ENCODE measurements at places on chromosomes 5 and 9.

GRCh38 chr5:6704361-6704851, 8.8 kb upstream of the TENT4A start:
- no peaks in the 10 kb centered on the region for H3K4me1 ChIP-seq
- no peak for DNase-seq
- H3K27me3 ChIP-seq, result no peaks in the 10 kb centered on the region
- no peak overlapping the region for H3K4me3 ChIP-seq

- H3K27me3 ChIP-seq, result no peaks in the 10 kb centered on the region
- no peaks in the 10 kb centered on the region for H3K4me1 ChIP-seq
- no peak overlapping the region for H3K27ac ChIP-seq
- DNase-seq, result no peak
- H3K4me3 ChIP-seq, result no peak overlapping the region
Measured at GRCh38 chr5:170590566-170590965, 86.7 kb downstream of the KCNIP1 start.

DNA sequence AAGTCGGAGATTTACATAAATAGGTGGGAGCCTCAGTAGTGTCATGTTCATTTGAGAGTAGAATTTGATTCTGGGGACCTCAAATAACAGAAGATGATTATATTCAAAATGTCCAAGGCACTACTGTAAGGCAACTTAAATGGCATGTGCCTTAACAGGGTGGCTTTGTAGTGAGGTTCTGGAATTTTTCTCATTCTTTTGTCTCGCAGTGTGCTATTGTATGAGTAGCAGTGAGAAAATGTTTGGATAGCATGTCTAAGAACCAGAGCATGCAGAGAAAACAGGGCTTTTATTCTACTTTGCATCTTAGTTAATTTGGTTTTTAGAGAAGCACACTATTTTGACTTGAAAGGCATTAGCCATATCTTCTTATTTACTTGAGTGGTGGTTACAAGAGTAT, 25.0 kb downstream of the MAST4 start:
- no peak overlapping the region for H3K4me3 ChIP-seq
- H3K27me3 ChIP-seq, result no peaks in the 10 kb centered on the region
- no peak overlapping the region for H3K27ac ChIP-seq
- no peaks in the 10 kb centered on the region for H3K36me3 ChIP-seq
- H3K4me1 ChIP-seq, result no peaks in the 10 kb centered on the region

DNA sequence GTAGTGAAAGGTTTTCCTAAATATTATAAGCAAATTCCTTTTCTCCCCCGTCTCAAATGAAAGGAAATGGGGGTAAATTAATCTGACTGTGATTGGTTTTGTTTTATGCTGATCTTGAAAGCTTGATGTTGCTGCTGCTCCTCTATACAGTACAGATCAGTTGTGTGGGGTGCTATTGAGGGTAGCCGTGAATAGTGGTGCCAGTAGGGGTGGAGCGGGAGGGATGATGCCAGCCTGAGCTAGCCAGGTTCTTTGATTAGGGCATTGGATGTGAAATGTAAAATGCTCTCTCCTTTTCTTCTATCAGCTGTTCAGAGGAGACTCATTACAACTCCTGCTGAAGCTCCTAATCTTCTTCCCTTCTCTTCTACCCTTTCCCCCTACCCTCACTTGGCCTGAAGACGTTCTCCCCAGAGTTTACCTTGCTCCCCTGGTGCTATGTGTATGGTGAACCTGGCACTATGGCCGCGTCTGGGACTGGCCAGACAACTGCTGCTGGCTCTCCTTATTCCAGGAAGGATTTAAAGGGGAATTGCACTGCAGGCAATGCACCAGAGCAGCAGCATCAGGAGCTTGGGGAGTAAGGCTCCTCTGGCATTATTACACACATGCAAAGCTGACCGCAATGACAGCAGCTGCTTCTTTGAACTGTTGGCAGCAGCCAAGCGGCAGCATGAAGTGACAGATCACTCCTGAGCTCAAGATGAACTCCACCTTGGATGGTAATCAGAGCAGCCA, 566 bp downstream of the GPR21 start:
- H3K36me3 ChIP-seq, result peaks cover 10% of the 10 kb centered on the region
- no peaks in the 10 kb centered on the region for H3K4me1 ChIP-seq
- H3K27me3 ChIP-seq, result no peaks in the 10 kb centered on the region

DNA sequence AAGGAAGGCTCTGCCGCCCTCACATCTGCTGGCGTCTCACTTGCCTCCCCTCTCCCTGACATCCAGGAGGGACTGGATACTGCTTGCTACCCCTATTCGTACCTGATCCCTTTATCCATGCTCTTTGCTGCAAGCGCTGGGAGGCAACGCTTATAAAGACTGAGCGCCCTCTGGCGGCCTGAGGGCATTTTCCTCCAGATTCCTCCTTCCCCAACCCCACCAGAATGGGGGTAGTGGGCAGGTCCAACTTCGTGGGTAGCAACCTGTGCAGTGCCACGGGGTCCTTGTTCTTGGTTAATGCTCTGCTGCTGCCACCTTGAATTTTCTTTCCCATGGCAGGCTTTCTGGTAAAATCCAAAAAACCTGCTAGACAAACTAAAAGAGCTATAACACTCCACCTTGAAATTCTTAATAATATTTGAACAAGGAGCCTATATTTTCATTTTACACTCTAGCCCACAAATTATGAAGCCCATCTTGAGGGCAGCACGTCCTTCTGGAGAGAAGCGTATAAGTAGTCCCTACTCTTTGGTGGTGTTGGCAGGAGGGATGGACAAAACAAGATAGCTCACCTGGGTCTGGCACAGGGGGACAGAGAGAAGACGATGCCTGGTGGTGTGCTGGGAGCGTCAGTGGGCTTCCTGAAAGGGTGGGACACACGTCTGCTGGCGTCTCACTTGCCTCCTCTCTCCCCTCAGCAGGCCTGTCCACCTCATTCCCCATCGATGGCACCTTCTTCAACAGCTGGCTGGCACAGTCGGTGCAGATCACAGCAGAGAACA, 52.5 kb downstream of the JADE2 start:
- H3K36me3 ChIP-seq, result peaks cover 67% of the 10 kb centered on the region
- H3K27ac ChIP-seq, result no peak overlapping the region
- peaks cover 24% of the 10 kb centered on the region for H3K4me1 ChIP-seq

GRCh38 chr5:139863855-139864558, 68.4 kb downstream of the PSD2 start:
- no peak overlapping the region for H3K27ac ChIP-seq
- DNase-seq, result peak; percentile 70
- no peak overlapping the region for H3K4me3 ChIP-seq
- H3K4me1 ChIP-seq, result peaks cover 11% of the 10 kb centered on the region
- H3K27me3 ChIP-seq, result no peaks in the 10 kb centered on the region
- no peaks in the 10 kb centered on the region for H3K36me3 ChIP-seq

- no peak overlapping the region for H3K4me3 ChIP-seq
- H3K4me1 ChIP-seq, result no peaks in the 10 kb centered on the region
- H3K36me3 ChIP-seq, result no peaks in the 10 kb centered on the region
- no peak overlapping the region for H3K27ac ChIP-seq
Measured at GRCh38 chr9:636931-637591, 204.4 kb upstream of the DMRT1 start.

- no peak overlapping the region for H3K27ac ChIP-seq
- H3K4me3 ChIP-seq, result no peak overlapping the region
- no peaks in the 10 kb centered on the region for H3K36me3 ChIP-seq
- DNase-seq, result no peak
Measured at GRCh38 chr5:71887680-71888079, 168.6 kb downstream of the CARTPT start.

- H3K36me3 ChIP-seq, result no peaks in the 10 kb centered on the region
- H3K27me3 ChIP-seq, result no peaks in the 10 kb centered on the region
- no peaks in the 10 kb centered on the region for H3K4me1 ChIP-seq
- H3K27ac ChIP-seq, result peak overlapping the region; percentile 77
- H3K4me3 ChIP-seq, result no peak overlapping the region
Measured at GRCh38 chr5:36305571-36306326, 4.0 kb upstream of the RANBP3L start.

DNA sequence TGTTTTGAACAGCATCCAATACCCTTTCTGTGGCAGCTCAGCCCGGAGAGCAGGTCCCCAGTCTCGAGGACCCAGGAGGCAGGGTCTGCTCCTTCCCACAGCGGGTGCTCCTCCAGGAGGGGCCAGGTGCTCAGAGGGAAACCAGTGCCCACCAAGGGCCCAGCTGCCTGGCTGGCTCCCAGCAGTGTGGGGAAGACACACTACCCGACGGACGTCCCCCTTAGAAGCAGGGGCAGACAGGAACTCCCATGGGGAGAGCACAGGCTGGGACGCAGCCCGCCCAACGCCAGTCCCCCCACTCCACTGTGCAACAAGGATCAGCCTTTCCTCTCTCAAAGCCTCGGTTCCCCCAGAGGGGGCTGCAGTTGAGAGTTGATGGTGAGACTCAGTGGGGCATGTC, 57.6 kb downstream of the ADAMTS2 start:
- H3K4me3 ChIP-seq, result no peak overlapping the region
- H3K36me3 ChIP-seq, result no peaks in the 10 kb centered on the region
- H3K4me1 ChIP-seq, result peaks cover 5% of the 10 kb centered on the region
- H3K27me3 ChIP-seq, result no peaks in the 10 kb centered on the region

DNA sequence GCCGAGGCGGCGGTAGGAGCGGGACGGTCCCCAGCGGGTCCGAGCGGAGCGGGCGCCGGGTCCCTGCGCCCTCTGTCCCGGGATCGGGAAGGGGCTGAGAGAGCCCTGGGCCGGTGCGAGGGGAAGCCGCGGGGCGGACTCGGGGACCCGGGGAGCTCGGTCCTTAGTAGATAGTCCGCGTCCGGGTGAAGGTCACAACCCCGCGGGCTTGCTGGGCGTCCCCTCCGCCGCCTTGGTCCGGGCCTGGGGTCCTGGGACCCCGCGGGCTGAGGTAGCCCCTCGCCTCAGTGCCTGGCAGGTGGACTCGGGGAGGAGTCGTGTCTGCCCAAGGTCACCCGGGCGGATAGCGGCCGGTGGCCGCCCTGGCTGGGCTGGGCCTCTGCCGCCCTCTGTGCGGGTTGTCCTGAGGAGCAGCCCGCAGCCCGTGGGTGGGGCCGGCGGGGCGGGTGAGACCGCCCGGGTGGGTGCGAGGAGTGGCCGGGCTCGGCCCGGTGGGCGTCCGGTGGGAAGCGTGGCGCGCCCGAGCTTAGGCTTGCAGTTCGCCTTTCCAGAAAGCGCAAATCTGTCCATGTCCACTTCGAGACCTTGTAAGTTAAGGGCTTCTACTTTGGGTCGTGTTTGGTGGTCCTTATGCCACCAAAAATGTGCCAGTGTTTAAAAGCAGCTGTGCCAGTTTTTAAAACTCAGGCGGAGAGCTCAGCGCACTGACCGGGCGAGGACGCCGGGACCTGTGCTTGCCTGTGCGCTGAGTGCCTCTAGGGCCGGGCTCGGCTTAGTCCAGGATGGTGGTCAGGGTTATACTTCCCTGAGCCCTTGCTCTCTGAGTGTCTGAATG, 554 bp downstream of the SDHA start:
- H3K4me1 ChIP-seq, result no peaks in the 10 kb centered on the region
- H3K36me3 ChIP-seq, result peaks cover under 1% of the 10 kb centered on the region
- no peaks in the 10 kb centered on the region for H3K27me3 ChIP-seq
- peak overlapping the region; percentile 78 for H3K27ac ChIP-seq
- no peak for DNase-seq

GRCh38 chr9:98225015-98225442, 30.4 kb downstream of the TBC1D2 start:
- DNase-seq, result no peak
- peaks cover 34% of the 10 kb centered on the region for H3K36me3 ChIP-seq
- peaks cover 9% of the 10 kb centered on the region for H3K4me1 ChIP-seq
- no peak overlapping the region for H3K4me3 ChIP-seq
- H3K27me3 ChIP-seq, result no peaks in the 10 kb centered on the region
- no peak overlapping the region for H3K27ac ChIP-seq

DNA sequence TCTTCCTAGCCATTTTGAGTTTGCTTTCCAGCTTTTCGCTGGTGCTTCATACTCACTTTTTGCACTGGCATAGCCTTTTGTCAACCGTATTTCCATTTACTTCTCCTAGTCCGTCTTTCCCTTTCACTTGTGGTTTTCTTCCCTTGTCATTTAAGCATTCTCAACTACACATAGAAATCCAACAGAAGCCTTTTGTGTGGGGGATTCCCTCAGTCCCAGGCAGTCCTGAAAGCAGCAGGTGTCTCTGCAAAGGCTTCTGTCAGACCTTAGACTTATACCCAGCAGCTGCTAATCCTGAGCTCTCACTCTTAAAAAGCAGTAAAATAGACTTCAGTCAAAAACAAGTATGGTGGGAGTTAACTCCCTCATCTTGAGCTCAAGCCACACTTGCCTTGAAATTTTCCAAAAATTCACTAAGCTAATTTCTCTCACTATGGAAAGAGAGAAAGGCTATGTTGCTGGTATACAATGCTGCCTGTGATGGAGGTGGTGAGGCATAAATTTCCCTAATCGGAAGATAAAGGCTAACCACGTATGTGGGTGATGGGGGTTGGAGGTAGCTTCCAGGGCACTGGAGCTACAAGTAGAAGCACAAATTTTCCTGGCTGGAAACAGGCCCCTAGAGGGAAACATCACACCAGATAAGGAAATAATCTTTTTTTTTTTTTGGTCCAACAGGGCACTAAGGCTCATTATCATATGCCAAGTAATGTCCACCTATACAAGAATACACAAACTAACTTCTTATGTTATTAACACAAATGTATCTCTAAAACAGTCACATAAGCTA, 34.8 kb upstream of the IFNK start:
- H3K27ac ChIP-seq, result no peak overlapping the region
- H3K36me3 ChIP-seq, result no peaks in the 10 kb centered on the region
- H3K27me3 ChIP-seq, result no peaks in the 10 kb centered on the region
- no peak overlapping the region for H3K4me3 ChIP-seq
- no peak for DNase-seq

DNA sequence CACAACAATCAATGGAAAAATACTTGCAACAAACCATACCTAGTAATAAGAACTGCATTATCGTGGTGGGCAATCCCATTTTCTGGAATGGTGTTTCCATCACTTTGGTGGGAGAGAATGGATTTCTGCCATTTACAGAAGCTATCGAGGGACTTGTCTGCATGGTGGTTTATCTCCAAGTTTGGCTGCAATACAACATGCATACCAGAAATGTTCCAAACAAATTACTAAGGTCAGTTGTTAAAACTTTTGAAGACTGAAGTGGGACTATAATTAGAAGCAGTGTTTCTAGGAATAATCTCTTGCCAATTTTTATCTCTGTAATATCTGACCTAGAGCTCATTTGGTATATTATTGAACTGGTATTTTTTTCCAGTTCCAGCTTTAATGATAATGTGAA, 30.3 kb downstream of the ADAMTS6 start:
- H3K36me3 ChIP-seq, result peaks cover 13% of the 10 kb centered on the region
- no peak overlapping the region for H3K4me3 ChIP-seq
- no peaks in the 10 kb centered on the region for H3K27me3 ChIP-seq
- DNase-seq, result no peak
- H3K27ac ChIP-seq, result no peak overlapping the region

GRCh38 chr5:143676802-143677201, 135.2 kb upstream of the HMHB1 start:
- no peaks in the 10 kb centered on the region for H3K36me3 ChIP-seq
- no peaks in the 10 kb centered on the region for H3K4me1 ChIP-seq
- no peak overlapping the region for H3K27ac ChIP-seq

DNA sequence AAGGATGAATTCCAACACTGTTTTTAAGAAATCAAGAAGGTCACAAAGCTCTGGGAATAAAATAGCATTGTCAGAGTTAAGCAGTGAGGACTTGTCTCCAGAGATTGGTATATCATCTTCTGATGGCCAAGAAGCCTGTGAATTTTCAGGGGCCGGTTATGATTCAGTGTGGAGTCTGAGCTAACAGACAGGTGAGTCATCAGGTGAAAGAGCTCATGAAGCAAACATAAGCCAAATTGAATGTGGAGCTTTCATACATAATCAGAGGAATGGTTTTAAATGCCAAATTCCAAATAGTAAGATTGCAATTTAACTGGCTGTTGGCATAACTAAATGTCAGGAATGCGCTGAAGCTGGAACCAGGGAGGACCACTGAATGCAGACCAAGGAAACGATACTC, 494.2 kb downstream of the MTRR start:
- no peaks in the 10 kb centered on the region for H3K27me3 ChIP-seq
- no peaks in the 10 kb centered on the region for H3K4me1 ChIP-seq
- no peaks in the 10 kb centered on the region for H3K36me3 ChIP-seq

Measured in tibial artery (tissue), 4 donors.